ENCODE measurements at places on chromosomes 12 and 14. TPM values are rescaled to one million over a fixed set of nuclear protein-coding genes. Genes with fewer than 3 reads are reported as not detected.

DNA sequence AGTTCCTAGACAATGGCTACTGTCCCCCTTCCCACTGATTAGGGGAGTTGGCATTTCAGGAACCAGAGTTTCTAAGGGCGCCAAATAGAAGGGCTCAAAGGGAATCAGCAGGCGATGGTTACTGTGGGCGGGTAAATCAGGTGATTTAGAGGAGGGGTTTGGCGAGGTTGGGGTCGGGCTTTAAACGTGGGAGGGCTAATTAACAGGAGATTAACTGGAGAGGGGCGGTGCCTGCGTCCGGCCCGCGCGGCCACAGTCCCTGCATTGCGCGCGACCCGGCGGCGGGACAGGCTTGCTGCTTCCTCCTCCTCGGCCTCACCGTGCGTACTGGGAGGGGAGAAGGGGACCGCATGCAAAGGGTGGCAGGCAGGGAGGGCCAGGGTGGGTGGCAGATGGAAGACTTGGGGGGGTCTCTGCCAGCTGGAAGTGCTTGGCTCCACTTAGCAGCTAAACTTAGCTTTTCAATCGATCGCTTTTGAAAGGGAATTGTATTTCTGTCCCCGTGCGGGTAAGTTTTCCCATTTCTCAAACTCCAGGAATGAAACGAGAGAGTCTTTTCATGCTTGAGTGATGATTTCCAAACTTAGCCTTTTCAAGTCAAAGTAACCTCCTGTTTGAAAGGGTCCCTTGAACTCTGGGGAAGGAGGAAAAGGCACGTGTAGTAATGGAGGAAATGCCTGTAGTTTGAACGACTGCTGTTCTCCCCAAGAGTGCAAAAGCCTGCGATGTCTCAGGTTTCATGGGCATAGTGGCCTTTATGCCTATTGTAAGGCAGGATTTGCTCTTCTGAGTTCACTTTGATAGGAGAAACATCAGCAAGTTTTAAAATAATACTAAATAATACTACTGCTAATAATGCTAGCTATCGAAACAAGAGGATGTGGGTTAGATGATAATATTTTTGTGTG, at the start of gene MGST1:
Gene MGST1, plus strand, starts transcription at position 255 of the 908 bp plus-strand sequence. CDS start 6,608 bp downstream, outside the sequence.
- DNase-seq = peak; percentile 29

Gene ZFHX2
- polyA plus RNA-seq = 7.4 TPM

DNA sequence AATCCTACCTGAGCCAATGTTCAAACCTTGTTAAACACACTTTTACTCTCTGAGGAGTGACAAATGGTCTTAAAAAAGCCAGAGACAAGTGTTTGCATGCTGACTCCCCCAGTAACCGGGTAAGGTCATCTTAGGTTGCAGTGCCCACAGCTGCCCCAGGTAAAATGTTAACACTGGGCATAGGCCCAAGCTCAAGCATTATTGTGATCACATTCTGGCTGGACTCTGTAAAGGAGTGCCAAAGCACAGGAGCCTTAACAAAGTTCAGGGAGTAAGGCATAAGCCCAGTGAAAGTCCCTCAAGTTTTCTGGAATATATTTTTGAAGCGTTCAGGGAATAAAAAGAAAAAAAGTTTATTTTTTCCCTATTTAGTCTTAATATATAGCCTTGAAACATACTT, 8.6 kb downstream of the EDDM3A start:
- no peak for DNase-seq

DNA sequence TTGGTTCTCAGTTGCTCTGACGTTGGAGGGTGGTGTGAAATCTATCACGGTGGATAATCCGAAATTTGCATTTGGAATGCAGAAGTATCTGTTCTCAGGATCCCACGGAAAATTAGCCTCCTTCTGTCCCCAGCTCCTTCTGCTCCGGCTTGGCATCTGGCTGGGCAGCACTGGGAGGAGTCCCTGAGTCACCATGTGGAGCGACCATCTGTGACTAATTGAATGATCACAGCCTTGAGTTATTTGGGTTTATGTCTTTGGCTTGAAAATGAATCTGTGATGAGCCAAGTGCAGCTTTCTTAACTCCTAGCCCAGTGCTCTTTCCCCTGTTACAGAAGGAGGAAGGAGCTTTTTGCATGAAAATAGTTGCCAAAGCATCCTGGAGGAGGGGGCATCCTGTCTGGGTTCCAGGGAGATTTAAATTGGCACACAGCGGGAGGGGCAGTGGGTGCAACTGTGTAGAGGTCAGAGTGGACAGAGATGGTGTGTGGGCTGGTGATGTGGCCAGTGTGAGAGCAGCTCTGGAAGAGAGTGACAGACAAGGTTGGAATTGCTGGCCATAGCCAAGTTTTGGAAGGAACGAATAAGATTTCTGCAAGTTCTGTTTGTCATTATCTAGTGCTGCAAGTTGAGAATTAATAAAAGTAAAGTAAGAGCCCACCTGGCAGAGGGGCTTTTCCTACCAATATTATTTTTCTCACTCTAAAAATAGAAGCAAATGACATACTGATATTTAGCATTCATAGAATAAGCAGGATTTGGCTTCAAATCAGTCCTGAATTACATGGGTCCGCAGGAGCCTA, 74.4 kb downstream of the SLC24A4 start:
- no peak for DNase-seq

Gene CFAP73
- 1.2 TPM for polyA plus RNA-seq

- DNase-seq = no peak
These were observed 47.7 kb upstream of the PTPRO start for GRCh38 chr12:15274561-15274967.

DNA sequence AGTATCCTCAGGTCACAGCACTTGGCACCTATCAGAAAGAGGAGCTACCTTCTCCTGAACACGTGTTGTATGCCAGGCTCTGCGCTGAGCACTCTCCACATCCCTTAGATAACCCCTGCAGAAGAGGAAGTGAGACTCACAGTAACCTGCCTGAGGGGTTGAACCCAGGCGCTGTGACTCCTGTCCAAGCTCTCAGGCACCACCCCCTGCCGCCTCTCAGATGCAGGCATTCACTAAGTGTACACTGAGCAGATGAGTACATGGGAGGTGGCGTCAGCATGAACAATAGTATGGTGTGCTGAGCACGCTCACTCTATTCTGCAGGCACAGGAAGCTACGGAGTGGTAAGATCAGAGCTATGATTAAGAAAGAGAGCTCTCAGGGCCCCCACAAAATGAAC, 21.0 kb upstream of the RIC8B start:
- no peak for DNase-seq
